GF-D8 (cell line): ENCODE measurements at places on chromosomes 1 and 21.

GRCh38 chr21:35924714-35925301 is 135.5 kb downstream of the SETD4 start:
- no peak for DNase-seq

- no peak for DNase-seq
Measured at GRCh38 chr21:26043891-26044290, 126.7 kb downstream of the APP start.

DNA sequence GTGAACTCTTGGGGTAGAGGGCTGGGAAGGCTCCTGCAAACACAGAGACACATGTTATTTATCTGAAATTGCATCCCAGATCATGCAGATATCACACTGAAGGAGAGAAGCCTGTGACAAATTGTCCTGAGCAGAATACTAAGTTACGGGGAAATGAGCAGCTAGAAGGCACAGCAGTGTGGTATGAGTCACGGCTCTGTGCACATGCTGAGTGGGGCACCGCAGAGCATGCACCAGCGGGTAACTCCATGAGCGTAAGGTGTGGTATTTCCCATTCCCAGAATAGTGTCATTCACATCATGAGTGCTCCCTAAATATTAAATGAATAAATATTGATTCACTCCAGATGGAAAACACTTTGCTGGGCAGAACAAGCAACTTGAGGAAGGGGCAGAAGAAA is 21.3 kb upstream of the FCRL2 start:
- no peak for DNase-seq

- no peak for DNase-seq
Measured at GRCh38 chr1:26923711-26924110, 2.2 kb downstream of the NUDC start.
